Activated CD4-positive, CD25-positive, alpha-beta regulatory T cell treated with anti-CD3 and anti-CD28 coated beads, Interleukin-2, amount 50 U/mL, for 16 hours (primary cell): ENCODE measurements at places on chromosomes 7 and 10.

GRCh38 chr10:17872191-17873091 is 63.3 kb downstream of the MRC1 start:
- DNase-seq: no peak

- DNase-seq: no peak
These were observed 56.7 kb downstream of the DDC start for GRCh38 chr7:50508471-50508943.

DNA sequence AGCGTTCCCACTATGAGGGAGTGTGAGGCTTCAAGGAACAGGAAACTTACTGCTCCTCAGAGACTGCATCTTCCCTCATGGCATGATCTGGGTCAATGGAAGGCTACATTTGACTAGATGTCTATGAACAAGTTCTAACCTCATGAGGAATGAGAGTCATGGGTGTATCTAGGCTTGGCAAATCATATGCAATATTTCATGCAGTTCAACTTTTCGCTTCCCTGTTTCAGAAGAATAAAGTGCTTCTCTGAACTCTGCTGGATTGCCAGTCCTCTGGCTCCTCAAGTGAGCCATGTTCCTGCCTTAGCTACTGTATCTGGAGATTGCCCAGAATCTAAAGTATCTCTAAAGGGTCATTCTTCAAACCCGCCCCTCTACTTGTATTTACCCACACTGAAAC is 54.3 kb upstream of the SEMA3A start:
- DNase-seq: no peak

DNA sequence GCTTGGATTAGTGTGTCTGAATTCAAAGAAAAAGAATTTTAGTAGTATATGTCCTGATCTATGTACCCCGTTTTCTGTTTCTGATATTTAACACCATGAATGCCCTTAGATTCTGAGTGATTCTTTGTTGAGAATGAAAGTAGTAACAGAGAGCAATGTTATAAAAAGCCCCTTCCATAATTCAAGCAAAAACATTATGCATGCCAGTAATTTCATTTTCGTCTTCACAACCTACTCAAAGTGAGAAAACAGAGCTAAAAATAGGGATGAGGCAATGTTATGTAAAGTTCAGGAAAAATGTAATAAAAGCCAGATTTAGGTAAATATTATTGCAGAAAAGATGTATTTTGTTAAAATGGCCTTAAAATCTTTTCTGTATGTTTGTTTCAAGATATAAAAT is 28.1 kb downstream of the PTPRZ1 start:
- no peak for DNase-seq

DNA sequence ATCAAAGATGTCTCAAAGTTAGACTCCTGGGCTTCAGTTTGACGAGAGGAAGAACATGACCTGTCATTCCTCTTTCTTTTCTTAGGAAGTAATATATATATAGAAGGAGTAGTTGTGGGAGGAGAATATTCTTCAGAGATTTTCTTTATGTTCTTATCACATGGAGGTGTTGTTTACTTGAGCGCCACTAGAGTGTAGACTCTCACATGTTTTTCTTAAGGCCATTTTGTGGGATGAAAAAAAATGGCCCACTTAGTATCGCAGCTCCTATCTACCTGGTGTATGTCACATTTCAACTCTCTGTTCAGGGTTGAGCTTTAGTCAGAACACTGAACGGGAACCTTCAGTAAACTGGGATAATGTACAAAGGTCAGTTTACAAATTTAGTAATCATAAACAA is 645.2 kb downstream of the PHTF2 start:
- no peak for DNase-seq

- no peak for DNase-seq
These were observed 24.6 kb upstream of the HUS1 start for GRCh38 chr7:48004032-48004431.

DNA sequence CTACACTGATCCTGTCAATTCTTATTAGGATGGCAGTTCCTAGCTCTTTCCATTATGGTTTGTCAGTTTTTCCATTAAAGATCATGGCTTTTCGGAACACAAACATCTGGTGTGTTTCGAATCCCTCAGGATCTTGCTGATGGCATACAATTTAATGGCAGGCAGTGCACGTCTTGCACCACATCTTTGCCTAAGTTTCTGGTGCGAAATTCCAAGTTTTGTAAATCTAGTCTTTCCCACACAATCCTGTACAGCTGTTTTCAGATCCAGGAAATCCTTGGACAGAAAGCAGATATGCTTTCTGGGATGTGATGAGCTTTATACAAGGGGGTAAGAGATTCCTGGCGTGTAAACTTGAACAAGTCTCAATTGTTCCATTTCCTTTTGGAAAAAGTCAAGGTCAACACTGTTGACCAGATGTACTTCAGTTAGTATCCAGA is 224.3 kb upstream of the PHYHIPL start:
- DNase-seq: no peak

DNA sequence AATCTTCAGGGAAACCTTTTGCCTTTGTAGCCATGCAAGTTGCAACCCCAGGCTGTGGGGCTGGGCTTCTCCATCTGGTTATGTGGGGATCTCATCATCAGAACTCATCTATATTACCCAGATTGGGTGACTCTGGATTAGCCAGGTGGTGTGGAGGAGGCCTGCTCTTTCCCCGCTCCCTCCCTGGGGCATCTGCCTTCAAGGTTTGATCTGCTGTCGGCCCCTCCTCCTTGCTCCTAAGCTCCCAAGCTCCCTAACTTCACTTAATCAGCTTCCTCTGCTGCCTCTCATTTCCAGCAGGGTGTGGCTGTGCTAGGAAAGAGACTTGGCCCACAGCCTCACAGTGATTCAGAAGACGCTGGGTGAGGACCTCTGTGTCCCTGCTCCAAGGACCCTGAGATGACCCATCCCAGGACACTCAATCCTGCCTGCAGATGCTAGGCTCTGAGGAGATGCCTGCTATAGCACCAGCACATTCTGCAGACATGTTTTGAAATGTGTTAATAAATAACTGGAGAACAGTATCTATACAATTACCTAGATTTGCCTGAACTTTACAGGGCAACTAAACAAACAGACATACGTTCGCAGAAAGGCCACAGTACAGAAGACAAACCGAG is 392.1 kb upstream of the PODXL start:
- no peak for DNase-seq

- no peak for DNase-seq
These were observed 20.3 kb upstream of the ADGRA1 start for GRCh38 chr10:133067149-133068105.

- DNase-seq: no peak
These were observed 48.1 kb downstream of the ATRNL1 start for GRCh38 chr10:115141254-115141653.

- no peak for DNase-seq
These were observed 2.1 kb downstream of the RET start for GRCh38 chr10:43078986-43079273.

DNA sequence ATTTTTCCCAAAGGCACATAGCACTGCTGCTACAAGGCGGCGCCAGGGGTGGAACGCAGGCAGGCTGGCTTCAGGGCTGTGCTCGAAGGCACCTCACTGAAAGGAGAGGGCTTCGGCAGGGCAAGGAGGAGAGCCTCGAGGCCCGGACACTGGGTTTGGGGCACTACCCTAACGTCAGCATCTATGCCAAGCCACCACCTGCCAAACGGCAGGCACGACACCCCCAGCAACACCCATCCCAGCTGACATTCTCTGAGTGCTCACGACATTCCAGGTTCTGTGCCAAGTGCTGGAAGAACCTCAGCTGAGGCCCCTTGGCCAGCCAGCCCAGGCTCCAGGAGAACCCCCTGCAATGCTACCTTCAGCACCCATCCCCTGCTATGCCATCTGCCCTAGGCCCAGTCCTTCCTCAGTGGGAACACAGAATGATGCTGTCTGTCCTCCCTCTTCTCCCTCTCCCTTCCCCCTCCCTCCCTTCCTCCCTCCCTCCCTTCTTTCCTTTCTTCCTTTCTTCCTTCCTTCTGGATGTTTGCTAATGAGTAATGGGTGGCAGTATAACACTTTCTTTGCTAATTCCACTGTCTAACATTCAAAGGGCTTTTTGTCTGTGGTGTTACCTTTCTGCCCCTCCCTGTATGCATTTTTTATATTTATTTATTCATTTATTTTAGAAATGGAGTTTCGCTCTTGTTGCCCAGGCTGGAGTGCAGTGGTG is 24.3 kb downstream of the ZCCHC24 start:
- DNase-seq: no peak

DNA sequence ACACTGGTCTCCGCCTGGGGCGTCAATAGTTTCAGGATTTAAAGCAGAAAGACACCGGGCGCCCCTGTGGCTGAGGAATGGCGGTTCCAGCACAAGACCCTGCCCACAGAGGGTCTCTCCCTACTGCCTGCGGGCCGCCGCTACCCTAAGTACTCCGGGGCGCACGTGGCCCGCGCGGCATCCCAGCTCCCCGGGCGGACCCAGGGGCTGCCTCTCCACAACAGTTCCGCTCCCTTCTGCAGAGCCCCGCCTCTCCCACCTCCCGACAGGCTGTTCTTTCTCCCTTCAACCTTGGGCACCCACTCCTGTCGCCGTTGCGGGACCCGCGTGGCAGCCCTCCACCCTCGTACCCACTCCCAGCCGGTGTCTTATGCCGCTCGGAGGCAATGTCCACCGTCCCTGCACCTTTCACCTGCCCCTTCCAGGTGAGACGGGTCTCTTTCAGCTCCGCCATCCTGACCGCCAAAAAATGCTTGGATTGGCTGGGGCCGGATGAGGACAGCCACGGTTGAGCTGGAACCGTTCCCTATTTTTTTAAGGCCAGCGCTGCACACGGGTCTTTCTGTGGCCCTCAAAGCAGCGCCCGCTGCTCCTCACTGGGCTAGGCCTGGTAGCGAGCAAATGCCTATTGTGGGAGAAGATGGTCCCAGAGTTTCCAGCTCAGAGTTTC is 1.6 kb upstream of the NKX2-3 start:
- no peak for DNase-seq

- no peak for DNase-seq
These were observed 55.7 kb downstream of the ADK start for GRCh38 chr10:74206746-74207145.

GRCh38 chr10:27959093-27959715 is 39.7 kb downstream of the ODAD2 start:
- no peak for DNase-seq

DNA sequence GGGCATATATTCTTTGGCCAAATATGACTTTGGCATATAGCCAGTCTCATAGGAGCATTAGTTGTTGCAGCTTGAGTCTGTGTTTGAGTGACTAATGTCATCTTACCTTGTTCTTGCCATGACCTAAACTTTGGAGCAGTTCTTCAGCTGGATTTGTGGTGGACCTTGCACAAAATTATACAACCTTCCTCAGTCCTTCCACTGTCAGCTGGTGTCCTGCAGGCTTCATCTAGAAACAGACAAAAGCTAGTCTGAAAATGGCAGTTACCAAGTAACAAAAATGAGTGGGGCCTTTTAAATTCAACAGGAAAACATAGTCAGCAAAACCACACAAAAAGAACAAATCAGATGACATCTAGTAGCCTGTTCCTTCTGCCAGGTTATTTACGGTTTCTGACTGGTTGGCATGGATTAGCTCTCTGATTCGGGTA is 59.5 kb upstream of the HECTD2 start:
- no peak for DNase-seq

DNA sequence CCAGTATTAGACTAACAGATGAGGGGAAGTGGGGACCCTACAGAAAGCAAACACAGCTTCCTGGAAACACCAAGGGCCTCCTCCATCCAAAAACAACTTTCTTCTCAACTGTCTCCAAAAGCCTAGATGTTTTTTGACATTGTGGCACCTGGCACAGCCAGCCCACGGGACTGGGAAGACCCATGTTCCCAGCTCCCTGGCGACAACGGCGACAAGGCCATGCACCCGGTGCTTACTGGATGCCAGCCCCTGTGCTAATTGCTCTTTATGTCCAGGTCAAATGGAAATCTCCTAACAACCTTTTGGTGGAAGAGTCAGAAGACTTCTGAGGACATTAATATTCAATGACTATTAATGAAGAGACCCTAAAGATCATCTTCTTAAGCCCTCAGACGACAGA is 7.1 kb downstream of the FGFR2 start:
- no peak for DNase-seq

DNA sequence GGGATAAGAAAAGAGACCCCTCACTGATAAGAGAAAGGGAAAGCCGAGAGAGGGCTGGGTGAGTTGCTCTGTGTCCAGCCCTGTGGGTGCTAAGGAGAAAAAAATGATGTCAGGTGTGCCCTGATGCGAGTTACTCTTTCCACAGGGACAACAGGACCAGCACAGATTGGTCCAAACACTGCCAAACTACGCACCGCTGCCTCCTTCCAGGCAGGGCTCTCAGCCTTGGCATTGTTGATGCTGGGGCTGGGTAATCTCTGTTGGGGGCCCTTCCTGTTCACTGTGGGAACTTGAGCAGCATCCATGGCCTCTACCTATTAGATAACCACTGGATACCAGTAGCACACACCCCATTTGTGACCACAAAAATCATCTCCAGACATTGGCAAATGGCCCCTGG is 10.3 kb upstream of the ATP6V0E2 start:
- DNase-seq: no peak

DNA sequence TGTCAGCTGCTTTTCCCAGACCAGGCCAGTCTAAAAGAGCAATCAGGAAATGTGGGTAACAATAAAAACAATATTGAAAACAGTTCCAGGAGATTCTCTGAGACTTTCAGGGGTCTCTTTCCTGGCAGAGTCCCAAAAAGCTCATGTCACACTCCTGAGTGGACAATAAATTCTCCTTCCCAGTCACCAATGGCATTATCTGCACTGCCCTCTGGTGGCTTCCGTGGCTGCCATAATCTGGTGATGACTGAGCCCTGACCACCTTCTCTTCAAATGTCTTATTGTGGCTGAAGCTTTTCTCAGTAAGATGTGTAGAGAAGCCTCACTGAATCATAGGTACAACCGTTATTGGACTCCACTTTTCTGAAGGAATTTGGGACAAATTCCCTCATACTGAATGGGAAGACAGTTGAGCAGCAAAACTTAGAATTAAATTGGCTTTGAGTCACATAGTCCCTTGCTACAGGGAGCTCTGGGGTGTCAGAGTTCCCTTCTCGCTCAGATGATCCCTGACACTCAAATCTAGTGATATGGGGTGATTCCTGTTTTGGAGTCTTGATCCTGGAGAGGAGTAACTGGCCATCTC is 24.4 kb upstream of the ASAH2 start:
- no peak for DNase-seq

DNA sequence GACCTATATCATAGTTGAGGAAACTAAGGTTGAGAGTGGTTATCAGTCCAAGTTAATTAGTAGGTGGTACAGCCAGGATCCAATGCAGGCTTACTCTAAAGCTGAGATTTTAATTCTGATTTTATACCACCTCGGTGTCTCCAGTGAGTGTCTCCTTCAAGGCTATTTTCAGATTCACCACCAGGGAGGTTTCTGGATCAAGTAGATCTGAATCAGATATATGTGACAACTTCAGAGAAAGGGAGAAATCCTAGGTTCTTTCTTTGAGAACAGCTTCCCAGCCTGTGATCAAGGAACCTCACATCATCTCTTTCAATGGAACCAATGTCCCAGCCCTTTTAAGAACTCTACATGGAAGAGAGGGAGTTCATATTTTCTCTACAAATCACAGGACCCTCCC is 429.2 kb downstream of the SORCS3 start:
- DNase-seq: no peak

GRCh38 chr10:90396721-90397120 is 461.1 kb downstream of the HTR7 start:
- no peak for DNase-seq
